ENCODE measurements at places on chromosomes 12 and 14.

GRCh38 chr14:102424520-102424919, 61.8 kb downstream of the TECPR2 start:
- no peak for DNase-seq

DNA sequence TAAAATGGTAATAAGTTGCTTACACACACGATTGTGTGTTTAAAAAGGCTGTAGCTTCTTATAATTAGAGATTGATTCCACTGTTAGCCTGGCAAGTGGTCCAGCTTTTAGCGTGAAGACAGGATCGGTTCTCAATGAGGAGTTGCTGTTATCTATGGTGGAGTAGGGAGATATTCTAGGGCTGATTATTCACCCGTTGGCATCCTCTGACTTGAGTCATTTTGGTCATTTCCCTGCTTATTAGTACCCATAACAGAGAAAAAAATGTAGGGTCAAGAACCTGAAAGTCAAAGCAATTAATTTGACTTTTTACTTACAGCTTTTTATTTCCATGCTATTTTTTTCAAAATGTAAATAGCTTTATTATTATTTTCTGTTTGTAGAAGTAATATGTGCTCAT, 76.0 kb downstream of the KCNK13 start:
- no peak for DNase-seq

DNA sequence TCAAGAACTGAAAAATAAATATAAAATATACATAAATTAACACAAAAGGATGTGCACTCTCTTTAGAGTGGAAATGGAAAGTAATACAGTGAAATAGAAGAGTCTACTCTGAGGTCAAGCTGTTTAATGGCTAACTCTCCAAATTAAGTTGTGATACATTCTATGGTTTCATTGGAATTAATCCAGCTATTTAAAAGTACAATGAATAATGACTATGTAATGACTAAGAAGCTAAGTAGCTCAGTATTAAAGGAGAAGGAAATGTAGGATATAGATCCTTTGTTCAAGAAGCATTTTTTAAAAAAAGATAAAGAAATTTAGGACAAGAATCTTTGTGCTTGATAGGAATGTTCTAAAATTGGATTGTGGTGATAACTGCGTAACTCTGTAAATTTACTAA, 85.3 kb downstream of the LRP6 start:
- no peak for DNase-seq

- peak; percentile 64 for DNase-seq
Observed at GRCh38 chr14:104639885-104640548, 35.4 kb upstream of the TMEM179 start.

- peak; percentile 71 for DNase-seq
Observed at GRCh38 chr14:91396959-91397815, 20.4 kb downstream of the CCDC88C start.

- DNase-seq, result no peak
Observed at GRCh38 chr12:1838205-1838993, 18.0 kb downstream of the LRTM2 start.

- DNase-seq, result no peak
Observed at GRCh38 chr14:37428954-37429353, 166.1 kb downstream of the FOXA1 start.

DNA sequence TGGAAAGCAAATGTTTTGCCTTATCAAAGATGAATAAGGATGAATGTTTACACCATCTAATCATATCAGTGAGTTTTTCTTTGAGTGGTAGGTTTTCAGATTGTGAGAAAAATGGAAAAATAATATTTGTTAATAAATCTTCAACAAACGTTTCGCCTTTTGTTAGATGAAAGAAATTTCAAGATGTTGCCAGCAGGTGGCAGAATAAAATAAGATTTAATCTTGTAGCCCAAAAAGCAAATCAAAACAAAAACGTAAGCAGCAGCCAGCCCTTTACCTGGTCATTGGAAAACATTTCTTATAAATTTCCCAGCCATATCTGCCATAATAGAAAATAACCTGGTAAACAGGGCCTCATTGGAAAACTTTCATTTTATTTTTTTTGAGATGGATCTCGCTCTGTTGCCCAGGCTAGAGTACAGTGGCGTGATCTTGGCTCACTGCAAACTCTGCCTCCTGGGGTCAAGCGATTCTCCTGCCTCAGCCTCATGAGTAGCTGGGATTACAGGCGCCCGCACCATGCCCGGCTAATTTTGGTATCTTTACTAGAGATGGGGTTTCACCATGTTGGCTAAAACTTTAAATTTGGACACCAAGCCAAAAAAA, 15.4 kb upstream of the TMEM120B start:
- no peak for DNase-seq

DNA sequence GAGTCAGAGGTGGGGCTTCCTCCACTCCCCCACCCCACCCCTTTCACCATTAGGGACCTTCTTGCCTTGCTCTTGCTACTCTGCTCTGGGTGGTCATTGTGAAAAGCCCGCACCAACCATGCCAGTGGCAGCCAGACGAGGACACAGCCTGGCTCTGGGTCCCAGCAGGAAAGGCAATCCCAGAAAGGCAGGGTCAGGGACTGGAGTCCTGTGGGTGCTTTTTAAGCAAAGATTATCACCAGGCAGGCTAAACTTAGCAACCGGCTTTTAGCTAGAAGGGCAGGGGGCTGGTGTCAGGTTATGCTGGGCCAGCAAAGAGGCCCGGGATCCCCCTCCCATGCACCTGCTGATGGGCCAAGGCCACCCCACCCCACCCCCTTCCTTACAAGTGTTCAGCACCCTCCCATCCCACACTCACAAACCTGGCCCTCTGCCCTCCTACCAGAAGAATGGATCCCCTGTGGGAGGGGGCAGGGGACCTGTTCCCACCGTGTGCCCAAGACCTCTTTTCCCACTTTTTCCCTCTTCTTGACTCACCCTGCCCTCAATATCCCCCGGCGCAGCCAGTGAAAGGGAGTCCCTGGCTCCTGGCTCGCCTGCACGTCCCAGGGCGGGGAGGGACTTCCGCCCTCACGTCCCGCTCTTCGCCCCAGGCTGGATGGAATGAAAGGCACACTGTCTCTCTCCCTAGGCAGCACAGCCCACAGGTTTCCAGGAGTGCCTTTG, 1.2 kb upstream of the GAPDH start:
- peak; percentile 80 for DNase-seq

All from ureter (tissue), 1 donor.